ENCODE measurements at places on chromosomes 6 and 20.
A peak's percentile ranks its signal among the peaks of the same experiment; 100 is the strongest.

DNA sequence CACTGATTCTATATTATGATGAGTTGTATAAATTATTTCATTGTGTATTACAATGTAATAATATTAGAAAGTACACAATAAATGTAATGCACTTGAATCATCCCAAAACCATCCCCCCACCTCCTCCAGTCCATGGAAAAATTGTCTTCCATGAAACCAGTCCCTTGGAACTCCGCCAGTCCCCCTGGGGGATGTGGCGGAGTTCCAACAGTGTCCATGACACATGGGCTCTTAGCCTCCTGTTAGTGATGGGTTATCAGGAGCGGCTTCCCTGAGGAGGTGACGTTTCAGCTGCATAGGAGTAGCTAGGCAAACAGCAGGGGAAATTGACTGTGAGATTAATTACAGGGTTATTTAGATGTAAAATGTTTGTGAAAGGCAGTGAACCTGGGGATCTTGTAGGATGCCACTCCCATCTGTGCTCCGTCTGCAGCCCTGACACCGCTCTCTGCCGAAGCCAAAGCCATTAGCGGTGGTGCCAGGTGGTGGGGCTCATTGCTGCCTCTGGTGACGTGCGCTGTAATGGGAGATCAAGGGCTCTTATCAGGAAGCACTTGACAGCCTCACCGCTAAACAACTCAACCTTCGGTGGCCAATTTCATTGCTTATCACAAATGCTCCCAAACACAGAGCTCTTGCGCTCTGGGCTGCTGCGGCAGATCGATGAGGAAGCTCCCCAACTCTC is 81.6 kb upstream of the MC3R start:
- no peak for DNase-seq

DNA sequence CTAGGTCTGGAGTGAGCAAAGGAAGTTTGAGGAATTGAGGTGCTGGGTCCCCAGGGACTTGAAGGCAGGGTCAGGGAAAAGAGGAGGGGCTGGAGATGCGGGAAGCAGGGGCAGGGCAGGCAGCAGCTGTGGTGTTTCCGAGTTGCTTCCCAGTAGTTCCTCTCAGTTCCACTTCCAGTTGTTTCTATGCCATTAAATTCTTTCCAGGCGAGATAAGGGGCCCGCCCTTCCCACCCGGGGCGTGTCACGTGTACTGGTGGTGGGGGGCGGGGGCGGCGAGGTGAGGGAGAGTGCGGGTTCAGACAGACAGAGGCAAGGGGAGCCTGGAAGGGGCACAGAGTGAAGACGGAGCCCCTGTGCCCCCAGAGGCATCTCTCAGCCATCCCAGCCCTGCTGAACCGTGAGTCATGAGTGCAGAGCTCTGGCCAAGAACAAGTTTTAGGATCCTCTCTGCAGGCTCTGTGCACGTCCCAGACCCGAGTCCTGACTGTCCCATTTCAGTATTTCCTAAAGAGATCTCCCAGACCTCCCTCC is 977 bp downstream of the TNXB start:
- DNase-seq, result no peak

GRCh38 chr6:160789263-160790027 is 87.4 kb downstream of the PLG start:
- DNase-seq, result no peak

GRCh38 chr6:37570482-37571133 is 70.9 kb upstream of the CCDC167 start:
- DNase-seq, result no peak

DNA sequence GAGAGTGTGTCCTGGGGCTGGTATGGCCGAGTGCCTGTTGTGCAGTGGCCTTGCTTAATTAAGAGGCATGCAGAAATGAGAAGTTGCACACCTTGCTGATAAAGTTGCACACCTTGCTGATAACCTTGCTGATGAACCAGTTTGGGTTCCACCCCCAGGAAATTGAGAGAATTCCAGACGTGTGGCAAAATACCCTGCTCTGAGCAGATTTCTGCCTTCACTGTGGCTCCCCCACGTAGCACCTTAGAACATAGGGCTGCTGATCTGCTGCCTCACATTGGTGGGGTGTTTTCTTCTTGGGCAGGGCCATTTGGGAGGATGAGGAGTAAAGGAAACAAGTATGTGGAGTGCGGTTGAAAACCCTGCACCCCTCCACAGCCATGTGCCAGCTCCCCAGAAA is 22.5 kb upstream of the ADRM1 start:
- DNase-seq, result no peak

- DNase-seq, result peak; percentile 14
Observed at GRCh38 chr6:32692019-32692418, 25.6 kb upstream of the HLA-DQB1 start.

DNA sequence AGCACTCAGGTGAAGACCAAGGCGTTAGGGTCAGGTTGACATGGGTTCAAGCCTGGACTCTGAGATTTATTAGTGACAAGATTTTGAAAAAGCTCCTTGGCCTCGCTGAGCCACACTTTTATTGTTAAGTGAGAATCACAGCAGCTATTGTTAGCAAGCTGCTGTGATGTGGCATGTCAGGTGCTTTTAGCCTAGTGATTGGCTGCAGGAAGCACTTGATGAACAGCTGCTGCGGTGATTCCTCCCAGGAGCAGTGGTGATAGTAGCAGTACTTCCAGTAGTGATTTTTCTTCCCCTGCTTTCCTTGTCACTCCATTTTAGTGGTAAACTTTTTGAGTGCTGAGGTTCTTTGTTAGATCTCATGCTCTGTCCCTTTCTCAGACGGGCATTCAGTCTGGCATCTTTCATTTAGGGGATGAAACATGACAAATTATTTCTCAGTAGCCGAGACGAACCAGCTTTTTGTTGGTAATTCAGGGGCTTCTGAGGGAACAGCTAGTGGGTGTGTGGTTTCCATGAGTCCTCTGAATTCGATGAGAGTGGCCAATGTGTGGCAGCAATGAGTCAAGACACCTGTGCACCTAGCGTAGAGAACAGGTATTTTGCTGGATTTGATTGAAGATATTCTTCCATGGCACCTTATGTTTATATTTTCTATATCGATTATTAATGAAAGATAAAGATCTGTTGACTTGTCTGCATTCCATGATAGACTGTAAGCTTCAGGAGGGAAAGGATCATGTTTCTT is 696.7 kb downstream of the DHX35 start:
- no peak for DNase-seq

GRCh38 chr20:64173116-64173515 is 8.9 kb downstream of the MYT1 start:
- no peak for DNase-seq

DNA sequence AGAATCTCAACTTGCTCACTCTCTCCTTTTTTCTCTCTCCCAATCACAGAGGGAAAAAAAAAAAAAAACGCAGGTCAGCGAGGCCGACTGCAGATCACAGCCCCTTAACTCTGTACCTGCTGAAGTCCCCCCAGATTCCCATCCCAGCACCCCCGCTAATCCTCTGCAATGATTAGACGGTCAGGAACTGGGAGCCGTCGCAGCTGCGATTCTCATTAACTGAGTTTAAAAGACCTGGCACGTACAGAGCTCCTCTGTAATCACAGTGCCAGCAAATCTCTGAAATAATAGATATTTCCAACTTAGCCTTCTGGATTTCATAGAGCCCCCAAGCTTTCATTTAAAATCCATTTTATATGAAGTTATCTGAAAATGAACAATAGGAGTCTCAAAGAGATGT is 84.4 kb downstream of the ANKRD60 start:
- DNase-seq, result no peak

DNA sequence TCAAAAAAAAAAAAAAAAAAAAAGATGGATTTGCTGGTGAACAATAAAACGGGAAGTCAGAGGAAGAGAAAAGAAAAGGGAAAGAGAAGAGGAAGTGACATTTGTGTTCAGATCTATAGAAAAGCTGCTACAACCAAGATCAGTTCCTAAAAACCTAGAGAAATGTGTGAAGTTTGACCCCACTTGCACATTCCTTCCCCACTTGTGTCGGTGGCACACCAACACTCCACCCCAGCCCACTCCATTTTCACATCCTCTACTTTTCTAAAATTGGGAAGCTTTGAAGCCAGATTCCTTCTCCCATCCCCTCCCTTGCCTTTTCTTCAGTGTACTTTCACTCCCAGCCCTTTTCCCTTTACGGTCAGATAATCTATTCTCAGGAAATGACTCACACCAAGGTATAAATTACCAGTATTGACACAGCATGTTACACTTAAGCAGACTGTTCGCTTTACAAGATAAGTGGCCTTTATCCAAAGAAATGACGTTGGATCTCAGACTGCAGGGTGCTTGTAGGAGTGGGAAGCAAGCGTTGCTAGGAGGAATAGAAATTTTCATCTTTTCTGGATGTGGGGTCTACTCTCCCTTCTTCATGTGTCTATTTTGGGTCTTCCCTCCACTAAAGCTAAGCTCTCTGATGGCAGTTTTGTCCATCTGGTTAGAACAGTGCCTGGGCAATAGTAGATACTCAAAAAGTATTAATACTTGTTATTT is 92.5 kb upstream of the ADGRF1 start:
- no peak for DNase-seq

Data from activated T-cell treated with anti-CD3 and anti-CD28 coated beads for 48 hours (primary cell).